ENCODE measurements at places on chromosomes 2 and 18.

- no peak for DNase-seq
Measured at GRCh38 chr2:34162231-34162630, 563.1 kb upstream of the FAM98A start.

DNA sequence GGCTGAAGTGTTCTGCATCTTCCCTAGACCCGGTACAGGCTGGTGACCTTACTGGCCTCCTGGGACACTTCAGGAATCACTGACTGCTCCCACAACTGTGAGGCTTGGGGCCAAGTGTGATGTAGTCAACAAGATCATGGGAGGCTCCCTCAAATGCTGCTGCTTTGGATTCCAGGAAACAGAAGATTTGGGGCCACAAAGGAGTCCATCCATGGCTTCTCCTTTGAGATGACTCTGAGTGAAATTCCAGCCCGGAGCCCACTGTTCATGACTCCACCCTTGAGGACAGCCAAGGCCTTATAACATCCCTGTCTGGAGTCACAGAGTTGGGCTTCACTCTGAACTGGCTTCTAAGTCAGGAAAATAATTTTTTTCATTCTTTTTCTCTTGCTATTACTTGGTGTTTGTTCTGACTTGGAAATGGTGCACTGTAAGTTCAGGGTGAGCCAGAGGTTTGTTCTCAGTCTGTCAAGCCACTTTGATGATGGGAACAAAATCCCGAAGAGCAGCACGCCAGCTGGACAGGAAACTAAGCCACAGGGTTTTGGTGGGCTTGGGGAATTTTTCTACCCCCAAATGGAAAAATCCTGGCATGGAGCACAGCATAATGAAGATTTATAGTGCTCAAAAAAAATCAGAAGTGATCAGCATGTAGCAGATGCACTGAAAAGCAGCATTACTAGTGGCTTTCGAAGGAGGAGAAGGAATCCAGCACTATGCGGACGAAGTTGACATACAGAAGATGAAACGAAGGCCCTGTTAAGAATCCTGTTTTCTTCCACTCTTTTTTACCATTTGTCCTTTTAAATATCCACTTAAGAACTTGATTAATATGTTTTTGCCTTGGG lies 98.1 kb upstream of the ZFP36L2 start:
- DNase-seq: no peak

- DNase-seq: peak; percentile 3
Measured at GRCh38 chr18:38940863-38941531, 1375.4 kb upstream of the CELF4 start.

DNA sequence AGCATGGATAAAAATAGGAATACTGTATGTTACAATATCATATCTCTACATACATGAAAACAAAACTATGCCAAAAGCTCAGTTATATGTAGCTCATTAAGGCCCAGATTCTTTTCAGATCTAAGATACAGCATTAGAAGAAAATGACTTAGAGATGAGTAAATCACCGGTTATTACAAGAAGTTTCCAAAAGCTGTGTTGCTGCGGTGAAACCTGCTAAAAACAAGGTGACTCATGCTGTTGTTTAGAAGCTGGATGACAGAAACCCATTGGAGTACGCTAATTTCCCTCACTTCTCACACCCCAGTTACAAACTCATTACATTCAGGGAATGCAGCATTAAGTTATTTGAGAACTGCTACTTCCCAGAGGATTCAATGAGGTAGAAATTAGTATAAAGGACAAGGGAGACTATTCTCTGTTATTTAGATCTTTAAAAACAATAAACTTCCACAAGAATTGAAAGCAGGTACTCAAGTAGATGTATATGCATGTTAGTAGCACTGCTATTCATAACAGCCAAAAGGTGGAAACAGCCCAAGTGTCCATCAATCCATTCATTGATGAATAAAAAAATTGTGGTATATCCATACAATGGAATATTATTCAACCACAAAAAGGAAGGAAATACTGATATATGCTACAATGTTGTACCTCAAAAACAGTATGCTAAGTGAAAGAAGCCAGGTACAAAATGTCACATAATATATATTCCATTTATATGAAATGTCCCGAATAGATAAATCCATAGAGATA lies 32.6 kb downstream of the RBKS start:
- no peak for DNase-seq

GRCh38 chr18:35618289-35618688 lies 36.7 kb downstream of the GALNT1 start:
- no peak for DNase-seq

DNA sequence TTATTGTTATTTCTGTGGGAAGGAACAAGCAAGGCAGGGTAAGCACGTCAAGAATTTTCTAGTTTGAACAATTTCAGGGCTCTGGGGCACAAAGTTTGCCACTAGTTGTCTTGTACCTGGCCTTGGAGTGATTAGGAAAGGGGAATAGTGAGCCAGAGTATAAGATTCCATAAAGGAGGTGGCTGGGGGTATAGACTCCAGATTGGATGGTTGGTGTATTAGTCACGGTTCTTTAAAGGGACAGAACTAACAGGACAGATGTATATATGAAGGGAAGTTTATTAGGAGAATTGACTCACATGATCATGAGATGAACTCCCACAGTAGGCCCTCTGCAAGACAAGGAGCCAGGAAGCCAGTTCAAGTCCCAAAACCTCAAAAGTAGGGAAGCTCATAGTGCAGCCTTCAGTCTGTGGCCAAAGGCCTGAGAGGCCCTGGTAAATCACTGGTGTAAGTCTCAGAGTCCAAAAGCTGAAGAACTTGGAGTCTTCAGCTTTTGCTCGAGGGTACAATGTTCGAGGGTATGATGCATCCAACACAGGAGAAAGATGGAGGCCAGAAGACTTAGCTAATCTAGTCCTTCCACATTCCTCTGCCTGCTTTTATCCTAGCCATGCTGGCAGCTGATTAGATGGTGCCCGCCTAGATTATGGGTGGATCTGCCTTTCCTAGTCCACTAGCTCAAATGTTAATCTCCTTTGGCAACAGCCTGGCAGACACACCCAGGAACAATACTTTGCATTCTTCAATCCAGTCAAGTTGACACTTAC lies 31.5 kb upstream of the PTPRM start:
- no peak for DNase-seq

GRCh38 chr2:12286347-12286746 lies 430.4 kb upstream of the TRIB2 start:
- no peak for DNase-seq

DNA sequence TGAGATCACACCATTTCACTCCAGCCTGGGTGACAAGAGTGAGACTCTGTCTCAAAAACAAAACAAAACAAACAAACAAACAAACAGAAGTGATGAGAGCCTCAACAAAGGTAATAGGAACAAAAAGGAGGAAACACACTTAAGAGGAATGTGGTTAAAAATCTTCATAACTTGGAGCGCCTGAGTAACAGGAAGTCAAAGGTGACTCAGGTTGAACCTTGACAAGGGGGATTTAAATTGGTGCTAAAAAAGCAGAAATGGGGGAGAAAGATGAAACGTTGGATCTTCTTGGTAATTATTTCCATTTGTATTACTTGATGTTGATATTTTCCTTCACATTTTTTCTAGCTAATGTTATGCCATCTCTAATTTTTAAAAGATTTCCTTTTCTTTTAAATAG lies 318.5 kb upstream of the TCF4 start:
- DNase-seq: no peak

DNA sequence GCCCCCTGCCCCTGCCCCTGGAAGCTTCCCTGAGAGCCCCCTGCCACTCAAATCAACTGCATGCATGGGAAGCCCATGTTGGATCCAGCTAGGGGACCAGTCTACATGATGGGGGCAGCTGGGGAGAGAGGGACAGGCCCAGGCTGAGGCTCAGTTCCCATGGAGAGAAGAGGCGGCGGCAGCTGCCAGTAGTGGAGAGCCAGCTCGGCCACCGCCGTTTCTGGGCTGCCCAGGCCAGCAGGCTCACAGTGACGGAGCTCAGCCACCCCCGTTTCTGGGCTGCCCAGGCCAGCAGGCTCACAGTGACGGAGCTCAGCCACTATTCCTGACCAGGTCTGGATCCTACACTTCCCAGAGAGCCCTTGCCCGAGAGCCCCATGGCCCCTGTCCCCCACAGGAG lies 3.6 kb downstream of the MAB21L4 start:
- no peak for DNase-seq

- DNase-seq: no peak
Measured at GRCh38 chr18:27541293-27541692, 356.2 kb upstream of the CHST9 start.

GRCh38 chr2:230908092-230908594 lies 16.9 kb downstream of the GPR55 start:
- no peak for DNase-seq

DNA sequence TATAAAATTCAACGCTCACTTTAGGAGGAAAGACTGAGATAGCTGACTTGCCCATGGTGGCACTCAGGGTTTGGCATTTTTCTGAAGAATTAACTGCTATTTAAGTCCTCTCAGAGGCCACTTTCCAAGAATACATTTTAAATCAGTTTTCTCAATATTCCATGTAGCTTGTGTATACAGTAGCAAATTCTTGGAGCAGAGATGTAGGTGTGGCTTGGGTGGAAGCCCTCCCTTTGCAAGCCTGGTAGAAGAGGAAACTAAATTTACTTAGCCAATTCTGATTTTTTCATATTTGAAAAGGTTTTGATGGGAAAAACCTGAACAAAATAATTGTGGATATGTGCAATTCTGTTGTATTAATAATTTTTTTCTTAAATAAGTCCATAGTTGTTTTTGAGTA lies 14.0 kb upstream of the ITGAV start:
- no peak for DNase-seq

DNA sequence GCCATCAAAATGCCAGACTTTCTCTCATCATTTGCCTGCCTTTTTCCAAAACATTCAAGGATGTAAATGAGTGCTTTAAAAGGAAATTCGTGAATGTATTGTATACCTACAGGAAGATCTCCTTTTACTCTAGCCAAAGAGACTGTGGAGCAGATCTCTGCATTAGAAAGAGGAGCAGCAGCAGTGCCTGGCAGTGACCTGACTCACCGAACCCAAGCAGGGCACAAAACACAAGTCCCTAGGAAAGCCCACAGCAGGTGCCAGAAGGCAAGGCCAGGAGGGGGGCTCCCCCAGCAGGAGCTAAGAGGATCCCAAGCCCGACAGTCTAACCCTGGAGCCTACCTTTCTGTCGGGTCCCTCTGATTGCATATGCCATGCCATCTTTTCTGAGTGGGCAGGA lies 47.9 kb downstream of the L3MBTL4 start:
- no peak for DNase-seq

- DNase-seq: no peak
Measured at GRCh38 chr18:39462436-39462835, 1896.8 kb upstream of the CELF4 start.

DNA sequence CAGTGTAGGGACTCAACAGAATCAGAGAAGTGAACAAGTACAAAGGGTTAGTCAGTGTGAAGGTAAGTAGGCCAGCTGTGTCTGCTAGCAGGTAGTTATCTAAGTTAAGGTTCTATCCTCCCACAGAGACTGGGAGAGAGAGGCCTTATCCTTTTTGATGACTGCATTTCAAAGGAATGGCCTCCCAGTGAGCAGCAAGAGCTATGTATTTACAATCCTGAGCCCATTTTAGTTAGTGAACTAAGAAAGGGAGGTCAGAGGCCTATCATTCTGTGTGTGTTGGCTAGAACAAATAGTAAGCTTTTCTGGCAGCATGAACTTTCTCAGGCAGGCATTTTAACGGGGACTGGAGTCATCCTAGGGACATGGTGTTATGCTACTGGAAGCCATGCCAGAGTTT lies 182.9 kb downstream of the VWC2L start:
- DNase-seq: peak; percentile 19

DNA sequence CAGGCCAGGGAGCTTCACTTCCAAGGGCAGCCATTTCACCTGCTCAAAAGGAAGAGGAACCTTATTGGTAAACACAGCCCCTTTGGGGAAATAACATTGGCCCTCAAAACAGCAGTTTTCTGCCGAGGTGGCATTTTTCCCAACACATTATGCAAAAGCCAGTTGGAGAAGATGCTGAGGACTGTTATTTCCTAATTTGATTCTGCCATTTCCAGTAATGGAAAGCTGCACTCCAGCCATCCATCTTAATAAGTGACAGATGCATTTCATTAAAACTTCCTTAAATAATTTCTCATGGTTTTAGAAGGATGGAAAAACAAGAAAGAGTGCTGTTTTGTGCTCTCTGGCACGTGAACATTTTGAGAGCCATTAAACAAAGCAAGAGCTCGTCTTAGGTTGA lies 55.9 kb upstream of the ALK start:
- no peak for DNase-seq

DNA sequence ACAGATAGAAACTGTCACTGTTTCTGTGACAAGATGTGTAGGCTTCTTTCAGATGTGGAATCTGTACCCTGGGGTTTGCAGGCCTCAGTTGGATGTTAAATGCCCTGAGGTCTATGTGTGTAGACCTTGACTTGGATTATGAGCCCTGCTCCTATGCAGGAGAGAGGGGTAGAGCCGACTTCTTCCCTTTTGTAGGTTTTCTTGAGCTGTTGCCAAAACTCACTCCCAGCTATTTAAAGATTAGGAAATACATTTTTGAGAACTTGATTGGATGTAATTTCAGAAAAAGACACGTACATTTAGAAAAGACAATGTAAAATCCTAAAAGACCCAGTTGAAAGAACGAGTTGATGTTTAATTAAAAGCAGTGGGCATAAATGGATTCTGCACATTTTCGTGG lies 374.8 kb downstream of the SLC4A3 start:
- no peak for DNase-seq

DNA sequence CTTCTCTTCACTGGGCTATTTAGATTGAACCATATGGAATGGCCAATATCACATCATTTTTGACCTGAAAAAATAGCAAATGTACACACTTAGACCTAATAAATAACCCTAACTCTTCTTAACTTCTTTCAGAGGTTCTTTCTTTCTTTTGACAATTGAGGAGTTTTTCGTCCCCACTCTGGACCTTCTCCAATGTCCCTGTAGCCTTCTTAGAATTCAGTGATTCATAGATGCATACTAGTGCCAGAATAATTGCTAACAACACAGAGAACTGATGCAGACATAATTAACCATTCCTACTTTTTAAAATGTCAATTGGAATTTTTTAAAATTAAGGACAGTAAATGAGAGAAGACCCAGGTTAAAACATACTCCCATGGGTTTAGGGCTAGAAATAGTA lies 20.0 kb downstream of the DAPL1 start:
- no peak for DNase-seq

DNA sequence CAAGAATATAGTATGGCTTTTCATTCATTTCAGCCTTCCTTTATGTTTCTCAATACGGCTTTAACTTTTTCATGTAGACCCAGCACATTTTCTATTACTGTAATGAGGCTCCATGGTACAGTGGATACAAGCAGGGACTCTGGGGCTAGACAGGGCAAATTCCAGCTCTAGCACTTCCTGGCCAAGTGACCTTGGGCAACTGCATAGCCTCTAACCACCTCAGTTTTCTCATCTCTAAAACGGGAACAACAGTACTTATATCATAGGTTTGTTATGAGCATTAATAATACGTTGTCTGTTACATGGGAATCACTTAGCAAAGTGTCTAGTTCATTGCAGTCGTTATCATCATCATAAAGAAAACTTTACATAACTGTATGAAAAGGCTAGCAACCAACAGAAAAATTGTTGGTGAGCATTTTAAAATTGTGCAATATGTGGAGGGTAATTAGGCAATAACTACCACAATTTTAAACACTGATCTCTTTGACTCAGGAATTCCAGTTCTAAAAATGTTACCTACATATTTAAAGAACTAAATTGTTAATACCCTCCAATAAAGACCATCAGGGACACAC lies 13.7 kb upstream of the RMDN2 start:
- no peak for DNase-seq

- no peak for DNase-seq
Measured at GRCh38 chr18:79916128-79916494, 35.3 kb downstream of the SLC66A2 start.

- DNase-seq: no peak
Measured at GRCh38 chr2:101160454-101160853, 9.3 kb upstream of the TBC1D8 start.

Measured in retina (tissue), 1 donor.